Stimulated activated CD4-positive, alpha-beta T cell treated with anti-CD3 and anti-CD28 coated beads, Interleukin-4, amount 100 ng/mL, for 1 hour (primary cell): ENCODE measurements at places on chromosomes 16 and 17.

- DNase-seq, result no peak
Measured at GRCh38 chr16:57479205-57479975, 6.9 kb downstream of the DOK4 start.

DNA sequence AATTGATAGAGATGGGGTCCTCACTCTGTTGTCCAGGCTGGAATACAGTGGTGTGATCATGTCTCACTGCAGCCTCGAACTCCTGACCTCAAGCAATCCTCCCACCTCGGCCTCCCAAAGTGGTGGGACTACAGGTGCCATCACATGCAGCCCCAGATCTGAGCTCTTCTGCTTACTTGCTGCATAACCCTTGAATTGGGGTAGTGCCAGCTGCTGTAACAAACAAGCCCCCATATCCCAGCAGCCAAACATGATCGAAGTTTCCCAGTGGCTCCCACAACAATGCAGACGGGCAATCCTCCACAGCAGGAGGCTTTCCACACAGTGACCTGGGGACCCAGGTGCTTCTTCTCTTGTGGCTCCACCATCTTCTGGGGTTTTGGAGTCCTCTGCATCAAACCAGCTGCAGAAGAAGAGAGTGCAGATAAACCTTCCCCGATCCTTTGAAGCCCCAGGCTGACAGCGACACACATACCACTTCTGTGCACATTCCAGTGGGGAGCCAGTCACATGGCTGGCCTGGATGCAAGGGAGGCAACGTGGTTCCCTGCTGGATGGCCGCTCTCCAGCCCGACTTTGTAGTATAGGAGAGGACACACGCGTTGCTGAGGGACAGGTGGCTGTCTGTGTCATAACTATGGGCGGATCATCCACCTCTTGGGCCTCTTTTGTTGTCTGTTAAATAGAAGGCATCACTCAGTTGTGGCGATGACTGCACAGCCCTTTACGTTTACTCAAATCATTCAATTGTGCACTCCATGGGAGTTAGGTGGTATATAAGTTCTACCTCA lies 16.7 kb downstream of the SBK1 start:
- DNase-seq, result no peak

GRCh38 chr17:39848600-39848999 lies 15.5 kb downstream of the IKZF3 start:
- DNase-seq, result no peak

GRCh38 chr16:79869304-79870015 lies 268.9 kb upstream of the MAF start:
- no peak for DNase-seq

DNA sequence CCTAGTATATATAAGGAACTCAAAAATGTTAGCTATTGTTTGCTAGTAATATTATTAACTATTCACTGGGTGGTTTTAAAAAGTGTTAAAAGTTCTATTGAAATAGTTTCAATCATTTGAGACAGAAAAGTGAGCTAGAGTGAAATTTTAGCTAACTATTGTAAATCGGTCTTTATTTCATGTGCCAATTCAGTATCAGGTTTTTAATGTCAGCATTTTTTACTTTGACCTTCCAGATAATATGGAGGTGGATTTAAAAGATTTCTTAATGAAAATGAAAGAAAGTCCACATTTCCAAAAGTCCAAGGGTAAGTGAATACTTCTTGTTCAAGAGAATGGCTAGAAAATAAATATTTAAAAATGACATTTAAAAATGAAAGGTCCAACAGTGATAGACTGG lies 90.9 kb downstream of the EFCAB13 start:
- DNase-seq, result no peak

DNA sequence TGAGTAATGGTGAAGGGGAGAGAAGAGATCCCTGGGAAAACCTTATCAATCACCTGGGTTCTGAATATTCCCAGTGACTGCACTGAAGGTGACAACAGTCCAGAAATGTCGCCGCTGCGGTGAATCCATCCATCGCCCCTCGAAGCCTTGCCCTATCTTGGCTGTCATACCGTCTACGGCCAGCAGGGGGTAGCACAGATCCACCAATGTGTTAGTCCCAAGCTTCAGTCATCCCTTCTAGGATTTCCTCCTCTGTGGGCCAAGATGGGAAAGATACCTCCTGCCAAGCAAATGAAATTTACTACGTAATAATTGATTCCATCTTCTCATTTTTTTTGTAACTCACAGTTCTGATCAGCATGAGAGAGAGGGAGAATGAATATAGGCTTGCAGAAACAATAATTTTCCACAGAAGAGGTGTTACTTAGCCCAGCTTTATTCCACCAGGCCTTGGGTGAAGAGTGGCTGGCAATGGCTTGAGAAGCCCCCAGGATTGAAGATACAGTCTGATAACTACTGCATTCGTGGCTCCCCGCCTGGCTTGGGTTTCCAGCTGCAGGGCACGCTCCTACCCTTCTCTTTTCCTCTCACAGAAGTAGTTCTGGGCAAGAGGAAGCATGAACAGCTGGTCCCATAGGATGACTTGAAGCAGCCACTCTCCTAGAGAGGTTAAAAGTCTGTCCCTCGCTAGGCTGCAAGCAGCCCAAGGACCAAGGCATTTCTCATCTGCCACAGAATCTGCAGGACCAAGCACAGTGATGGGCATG lies 2.6 kb upstream of the FMNL1 start:
- peak; percentile 88 for DNase-seq

GRCh38 chr16:78376452-78376851 lies 277.0 kb downstream of the WWOX start:
- no peak for DNase-seq

DNA sequence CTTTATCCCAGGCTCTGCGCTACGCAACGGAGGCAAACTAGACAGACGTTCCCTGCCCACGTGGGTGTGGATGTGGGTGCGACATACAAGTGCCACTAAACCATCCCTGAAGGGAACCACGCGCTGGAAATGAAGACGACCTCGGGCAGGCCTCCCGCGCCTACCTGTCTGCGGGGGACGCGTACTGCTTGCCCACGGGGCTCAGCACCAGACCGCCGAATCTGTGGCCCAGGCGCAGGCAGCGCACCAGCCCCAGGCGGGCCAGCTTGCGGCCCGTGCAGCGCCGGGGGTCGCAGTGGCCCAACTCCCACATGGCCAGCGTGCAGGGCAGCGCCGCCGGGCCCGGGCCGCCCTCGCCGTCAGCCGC lies 480 bp downstream of the TSR3 start:
- no peak for DNase-seq

DNA sequence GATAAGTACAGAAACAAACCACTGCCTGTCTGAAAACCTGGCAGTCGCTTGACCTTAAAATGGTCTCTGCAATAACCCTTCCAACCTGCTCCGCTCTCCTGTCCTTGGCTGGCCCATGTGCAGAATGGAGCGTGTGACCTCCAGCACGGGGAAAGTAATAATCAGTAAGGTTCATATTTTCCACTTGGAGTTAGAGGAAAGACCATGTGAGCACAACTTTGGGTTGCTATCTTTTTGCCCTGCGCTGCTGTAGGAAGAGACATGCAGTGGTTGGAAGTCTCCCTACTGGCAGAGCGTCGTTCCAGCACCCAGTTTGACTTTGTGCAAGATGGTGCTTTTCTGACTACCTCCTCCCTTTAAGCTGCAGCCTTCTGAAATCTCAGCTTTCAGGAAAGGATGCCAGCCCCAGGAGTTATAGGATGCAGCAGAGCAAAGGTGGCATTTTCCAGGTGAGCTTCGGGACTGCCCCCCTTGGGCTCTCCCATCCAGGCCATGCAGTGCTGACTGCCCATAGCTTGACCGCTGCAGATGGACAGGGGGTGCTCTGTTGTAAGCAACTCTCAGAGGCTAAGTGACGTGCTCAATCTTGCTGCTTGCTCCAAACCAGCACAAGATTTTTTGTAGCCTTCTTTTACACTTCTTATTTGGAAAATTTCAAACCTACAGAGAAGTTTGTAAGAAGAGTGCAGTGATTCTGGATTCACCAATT lies 110.7 kb upstream of the NOL11 start:
- no peak for DNase-seq

- no peak for DNase-seq
Measured at GRCh38 chr16:23496821-23497542, 13.3 kb downstream of the GGA2 start.

DNA sequence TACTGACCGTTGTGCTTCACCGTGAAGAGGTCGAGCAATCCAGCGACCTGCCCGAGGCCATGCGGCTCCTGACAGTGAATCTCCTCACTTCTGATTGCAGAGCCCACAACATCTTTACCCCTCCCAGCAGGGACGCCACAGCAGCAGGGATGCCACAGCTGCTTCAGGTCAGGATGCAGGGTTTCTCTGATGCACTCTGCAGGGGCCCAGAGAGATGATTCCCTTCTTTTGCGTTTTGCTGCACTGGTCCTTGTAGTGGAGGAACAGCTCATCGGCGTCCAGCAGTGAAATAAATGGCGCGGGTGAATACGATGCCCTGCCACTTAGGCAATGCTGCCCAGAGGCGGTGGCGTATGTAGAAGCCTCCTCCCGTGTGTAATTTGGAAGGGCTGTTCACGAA lies 5.6 kb downstream of the KIAA0513 start:
- no peak for DNase-seq

GRCh38 chr17:7404737-7405349 lies 946 bp upstream of the TMEM256 start:
- DNase-seq, result peak; percentile 71

GRCh38 chr17:15237106-15237425 lies 28.1 kb downstream of the PMP22 start:
- no peak for DNase-seq

- DNase-seq, result no peak
Measured at GRCh38 chr17:15404106-15405057, 63.0 kb upstream of the TEKT3 start.

DNA sequence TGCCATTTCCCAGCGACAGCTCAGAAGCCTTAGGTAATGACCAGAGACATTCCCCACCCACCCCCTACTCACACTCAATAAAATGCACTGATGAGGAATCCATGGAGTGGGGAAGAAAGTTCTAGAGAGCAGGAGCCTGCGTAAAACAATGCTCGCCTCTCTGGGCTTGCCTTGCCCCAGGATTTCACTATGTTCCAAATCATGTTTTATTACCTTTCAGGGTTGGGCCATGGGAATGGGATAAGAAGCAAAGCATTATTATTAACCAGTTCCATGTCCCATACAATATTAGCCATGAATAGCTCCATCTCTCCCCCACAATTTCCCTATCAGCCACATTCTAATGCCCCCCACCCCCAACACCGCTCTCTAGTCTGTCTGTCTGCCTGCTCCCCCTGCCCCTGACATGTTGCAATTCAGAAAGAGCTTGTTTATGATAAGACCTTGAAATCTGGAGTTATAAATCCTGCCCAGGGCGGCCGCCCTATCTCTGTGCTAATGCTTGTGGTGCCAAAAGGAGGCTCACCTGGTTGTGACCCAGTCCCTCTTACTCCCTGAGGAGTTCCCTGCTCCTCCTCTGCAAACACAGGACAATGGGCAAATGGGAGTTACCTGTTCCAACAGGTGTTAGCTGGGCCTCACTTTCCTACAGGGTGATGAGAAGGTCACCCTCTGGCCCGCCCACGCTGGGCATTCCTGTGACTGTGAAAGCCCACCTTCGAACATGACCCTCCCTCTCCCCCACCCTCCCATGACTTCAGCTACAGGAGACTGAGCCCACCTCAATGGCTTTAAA lies 28.0 kb upstream of the DDX52 start:
- no peak for DNase-seq

DNA sequence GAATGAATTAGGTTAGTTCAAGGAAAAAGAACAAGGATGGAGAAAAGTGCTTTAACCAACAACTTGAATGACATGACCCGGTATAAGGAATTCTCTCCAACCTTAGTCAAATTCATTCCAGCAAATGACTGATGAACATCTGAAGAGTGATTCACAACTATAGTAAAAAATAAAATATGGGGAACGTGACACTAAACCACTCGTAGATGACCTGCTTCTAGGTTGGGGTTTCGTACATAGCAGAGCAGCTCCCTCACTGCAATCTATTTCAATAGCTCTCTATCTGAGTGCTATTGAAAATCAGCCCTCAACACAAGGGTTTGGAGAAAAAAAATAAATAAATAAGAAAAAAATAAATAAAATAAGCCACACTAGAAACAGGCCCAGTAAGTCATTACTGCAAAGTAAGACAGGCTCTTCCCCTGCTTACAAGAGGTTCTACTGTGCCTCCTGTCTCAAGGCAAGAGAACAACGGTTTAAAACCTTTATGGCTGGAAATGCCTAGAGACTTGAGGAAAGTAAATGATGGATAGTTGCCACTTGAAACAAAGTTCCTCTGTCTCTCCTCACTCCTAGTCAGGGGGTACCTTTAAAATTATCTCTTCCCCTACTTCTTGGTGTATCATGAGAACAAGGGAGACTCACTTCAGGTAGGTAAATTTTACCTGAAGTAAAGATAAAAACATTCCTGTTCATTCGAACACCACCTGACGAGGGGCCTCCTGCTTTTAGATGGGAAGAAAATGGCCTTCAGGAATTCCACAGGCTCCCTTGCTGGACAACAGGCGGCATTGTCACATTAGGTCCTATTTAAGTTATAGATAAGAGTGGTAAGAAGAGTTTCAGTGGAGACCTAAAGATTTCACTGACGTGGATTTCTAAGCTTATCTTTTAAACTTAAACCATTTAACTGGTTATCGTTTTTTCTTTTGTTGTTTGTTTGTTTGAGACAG lies 20.5 kb downstream of the COG7 start:
- no peak for DNase-seq

DNA sequence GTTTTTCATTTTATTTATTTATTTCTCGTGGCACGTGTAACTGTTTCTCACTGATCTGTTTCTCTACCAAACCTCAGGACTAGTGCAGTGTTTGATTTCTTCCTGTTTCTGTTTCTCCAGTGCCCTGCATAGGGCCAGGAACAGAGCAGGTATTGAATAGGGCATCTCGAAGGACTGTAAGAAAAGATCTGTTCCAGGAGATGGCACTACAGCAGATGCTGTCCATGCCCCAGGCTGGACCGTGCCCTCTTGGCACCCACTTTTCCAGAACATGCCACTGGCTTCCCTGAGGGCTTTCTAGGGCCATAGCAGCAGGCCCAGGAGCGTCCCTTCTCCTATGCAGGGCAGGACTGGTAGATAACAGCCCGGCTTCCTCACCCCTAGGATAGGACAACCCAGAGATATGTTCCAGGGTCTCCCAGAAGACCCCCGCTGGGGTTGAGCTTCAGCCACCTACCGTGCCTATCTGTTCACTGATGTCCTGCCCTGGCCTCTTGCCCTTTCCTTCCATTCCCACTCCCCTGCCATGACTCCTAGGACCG lies 4.4 kb downstream of the SNX20 start:
- no peak for DNase-seq

GRCh38 chr16:28010671-28011070 lies 52.8 kb downstream of the GSG1L start:
- no peak for DNase-seq

GRCh38 chr17:29369831-29370735 lies 20.1 kb upstream of the TAOK1 start:
- peak; percentile 33 for DNase-seq

- DNase-seq, result no peak
Measured at GRCh38 chr17:2191227-2191626, 112.4 kb downstream of the SMG6 start.

DNA sequence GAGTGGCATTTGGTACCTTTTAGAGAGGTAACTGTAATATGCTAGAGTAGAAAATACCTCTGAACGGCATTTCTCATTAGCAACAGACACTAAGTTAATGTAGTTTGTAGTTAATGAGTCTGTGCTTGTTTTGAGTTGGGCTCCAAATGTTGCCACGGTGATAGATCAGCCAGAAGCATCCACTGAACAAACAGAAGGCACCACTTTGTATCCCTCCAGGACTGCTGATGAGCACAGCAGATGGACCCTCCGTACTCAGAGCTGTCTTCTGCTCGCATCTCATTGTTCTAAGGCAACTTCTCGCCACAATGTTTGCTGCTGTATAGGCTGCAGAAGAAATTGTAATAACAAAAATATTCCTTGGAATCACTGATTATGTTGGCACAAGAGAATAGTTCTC lies 56.1 kb downstream of the TNRC6C start:
- no peak for DNase-seq
